ENCODE measurements at places on chromosomes 6 and 20.

- no peak for DNase-seq
Observed at GRCh38 chr20:10928841-10929421, 255.1 kb upstream of the JAG1 start.

DNA sequence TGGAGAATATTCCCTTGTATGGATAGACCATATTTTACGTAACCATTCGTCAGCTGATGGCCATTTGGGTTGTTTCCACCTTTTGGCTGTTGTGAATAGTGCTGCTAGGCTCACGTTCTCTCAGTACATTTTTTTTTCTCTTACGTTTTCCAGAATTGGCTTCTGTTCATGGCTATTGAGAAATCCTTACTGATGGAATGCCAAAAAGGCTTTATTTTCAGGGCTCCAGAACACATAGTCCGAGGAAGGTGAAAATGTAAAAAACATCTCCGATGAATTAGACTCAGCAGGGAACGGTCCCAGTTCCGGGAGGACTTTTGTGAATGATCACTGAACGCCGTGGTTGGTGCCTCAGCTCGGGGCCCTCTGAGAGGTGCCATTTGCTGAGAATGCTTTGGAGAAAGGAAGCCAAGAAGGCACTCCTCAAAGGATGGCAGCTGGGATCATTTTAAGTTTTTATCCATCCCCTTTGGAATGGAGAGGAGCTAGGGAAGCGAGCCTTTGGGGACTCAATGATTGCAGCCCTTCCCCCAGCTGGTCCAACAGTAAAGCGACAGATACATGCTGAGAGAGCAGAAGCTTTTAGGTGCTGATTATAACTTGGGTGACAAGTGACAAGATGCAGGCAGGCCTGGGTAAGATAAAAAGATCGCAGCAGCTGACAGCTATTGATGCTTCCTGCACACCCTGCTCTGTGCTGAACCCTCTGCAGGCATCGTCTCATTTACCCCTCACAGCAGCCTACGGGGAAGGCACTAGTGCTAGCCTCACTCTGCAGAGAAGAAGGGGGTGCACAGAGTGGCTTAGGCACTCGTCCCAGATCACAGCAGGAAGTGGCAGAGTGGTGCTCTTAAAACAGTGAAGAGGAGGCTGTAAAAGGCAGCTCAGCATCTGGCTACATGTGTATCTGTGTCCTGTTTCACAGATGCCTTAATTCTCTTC lies 133.4 kb upstream of the KCNG1 start:
- DNase-seq: no peak

DNA sequence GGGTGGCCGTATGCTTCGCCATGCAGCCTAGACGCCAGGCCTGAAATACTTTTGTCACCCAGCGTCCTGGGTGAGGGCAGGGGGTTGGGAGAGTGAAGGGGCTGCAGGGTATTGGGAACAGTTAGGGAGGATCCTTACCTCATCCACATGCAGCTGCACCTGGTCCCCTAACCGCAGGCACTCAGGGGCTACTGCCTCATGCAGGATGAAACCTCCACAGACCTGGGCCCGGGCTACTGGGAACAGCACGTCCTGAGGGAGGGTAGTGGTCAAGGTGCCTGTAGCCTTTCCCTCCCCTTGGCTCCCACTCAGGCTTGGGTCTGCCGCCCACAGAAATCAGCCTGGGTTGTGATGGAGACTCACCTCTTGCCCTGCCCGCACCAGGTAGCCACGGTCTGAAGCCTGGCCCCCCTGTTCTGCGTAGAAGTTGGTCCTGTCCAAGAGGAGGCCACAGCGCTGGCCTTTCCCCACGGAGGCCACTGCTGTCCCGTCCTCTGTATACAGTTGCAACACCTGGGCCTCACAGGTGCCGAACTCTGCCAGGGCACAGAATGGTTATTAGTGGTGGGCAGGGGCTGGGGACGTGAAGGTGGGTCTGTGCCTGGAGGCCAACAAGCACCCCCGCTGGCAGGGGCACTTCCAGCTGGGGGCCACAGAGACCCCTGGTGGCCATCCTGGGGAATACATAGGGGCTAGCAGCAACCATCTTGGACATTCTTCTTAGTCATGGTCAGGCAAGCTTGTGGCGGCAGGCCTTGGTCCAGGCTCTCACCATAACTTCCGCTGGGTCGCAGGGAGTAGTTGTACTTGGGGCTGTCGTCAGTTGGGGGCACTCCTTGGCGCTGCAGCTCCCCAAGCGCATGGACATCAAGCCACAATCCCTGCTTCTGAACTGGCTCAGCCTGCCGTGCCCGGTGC lies 8.6 kb downstream of the AARS2 start:
- DNase-seq: no peak

DNA sequence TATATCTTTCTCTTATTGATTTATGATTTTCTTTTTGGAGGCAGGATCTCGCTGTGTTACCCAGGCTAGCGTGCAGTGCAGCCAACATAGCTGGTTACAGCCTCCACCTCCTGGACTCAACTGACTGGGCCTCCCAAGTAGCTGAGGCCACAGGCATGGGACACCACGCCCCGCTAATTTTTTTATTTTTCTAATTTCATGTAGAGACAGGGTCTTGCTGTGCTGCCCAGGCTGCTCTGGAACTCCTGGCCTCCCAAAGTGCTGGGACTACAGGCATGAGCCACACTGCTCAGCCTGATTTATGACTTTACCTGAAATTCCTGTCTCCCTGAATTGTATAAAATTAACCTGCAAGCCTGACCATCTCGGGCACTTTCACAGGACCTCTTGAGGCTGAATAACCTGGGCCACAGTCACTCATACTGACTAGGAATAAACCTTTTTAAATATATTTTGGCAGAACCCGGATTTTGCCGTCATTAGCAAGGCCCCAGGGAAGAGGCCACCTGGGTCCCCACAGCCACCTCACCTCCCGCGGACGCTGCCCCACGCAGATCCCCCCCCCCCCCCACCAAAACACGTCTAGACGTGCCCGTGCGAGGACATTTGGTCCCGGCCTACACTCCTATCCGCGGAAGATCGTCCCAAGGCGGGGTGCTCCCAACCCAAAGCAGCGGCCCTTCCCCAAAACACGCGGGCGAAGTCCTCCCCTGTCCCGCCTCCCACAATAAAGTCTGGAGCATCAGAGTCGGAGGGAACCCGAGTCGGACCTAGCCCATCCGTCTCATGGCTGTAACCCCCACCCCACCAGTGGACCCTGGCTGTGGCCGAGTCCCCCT lies 902 bp downstream of the ZNF337 start:
- no peak for DNase-seq

- DNase-seq: no peak
Observed at GRCh38 chr6:20875369-20875963, 341.2 kb downstream of the CDKAL1 start.

Data from cardiac septum (tissue), 1 donor.